IMR-90 (cell line): ENCODE measurements at places on chromosomes 7 and 10. TPM values are rescaled to one million over a fixed set of nuclear protein-coding genes. Genes with fewer than 3 reads are reported as not detected.
A peak's percentile ranks its signal among the peaks of the same experiment; 100 is the strongest.

DNA sequence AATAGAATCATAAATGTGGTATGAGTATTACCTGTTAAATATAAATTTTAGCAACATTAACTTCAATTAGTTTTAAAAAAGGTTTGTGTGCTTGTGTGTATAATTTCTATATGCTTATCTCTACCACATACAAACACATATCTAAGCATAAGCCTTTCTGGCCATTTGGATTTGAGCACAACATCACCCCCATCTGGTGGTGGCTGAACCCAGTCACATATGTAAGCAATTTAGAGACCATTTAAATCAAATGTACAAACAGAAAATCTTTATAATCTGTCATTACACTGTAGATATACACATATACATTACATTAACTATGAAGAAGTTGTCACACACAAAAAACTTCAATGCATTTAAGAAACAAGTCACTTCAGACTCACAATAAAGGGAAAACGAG is 31.7 kb downstream of the GPR22 start:
- DNase-seq: peak; percentile 41

- DNase-seq: no peak
Measured at GRCh38 chr10:95477175-95477520, 84.0 kb downstream of the SORBS1 start.

DNA sequence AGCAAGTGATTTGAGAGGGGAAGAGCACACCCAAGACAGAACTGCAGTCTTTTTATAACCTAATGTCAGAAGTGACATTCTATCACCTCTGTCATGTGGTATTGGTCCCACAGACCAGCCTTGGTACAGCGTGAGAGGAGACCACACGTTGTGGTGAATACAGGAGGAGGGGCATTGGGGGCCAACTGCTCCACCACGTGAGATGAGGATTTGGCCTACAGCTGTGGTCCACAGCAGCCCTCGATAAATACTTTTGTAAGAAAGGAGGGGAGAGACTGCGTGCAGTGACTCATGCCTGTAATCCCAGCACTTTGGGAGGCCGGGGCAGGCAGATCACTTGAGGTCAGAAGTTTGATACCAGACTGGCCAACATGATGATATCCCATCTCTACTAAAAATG is 243.1 kb downstream of the FGFR2 start:
- no peak for DNase-seq

DNA sequence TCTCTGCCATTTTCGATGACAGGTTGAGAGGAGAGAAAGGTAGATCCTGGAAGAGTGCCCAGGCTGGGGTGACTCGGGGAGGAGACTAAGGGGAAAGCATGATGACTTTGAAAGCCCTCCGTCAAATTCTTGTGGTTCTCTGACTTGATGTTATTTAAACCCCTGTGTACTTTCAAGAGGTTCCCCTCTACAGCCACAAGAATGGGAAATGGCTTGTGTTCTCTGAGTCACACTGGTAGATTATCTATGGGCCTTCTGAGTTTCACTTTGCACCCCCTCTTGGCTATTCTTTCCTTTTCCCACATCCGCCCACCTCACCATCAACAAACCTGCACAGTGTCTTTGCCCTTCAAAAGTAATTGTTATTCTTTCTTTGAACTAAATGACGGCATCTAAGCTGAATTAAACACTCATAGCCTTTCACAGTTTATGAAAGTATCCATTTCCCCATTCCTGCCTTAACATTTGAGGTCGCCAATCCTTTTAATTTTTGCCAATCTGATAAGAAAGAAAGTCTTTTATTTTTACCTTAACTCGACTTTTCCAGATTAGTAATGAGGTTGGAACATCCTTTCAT is 24.1 kb downstream of the PRF1 start:
- DNase-seq: peak; percentile 56

GRCh38 chr10:99266383-99266782 is 30.7 kb upstream of the HPSE2 start:
- DNase-seq: no peak

- DNase-seq: no peak
Measured at GRCh38 chr10:14570800-14571199, 203.9 kb downstream of the FAM107B start.

DNA sequence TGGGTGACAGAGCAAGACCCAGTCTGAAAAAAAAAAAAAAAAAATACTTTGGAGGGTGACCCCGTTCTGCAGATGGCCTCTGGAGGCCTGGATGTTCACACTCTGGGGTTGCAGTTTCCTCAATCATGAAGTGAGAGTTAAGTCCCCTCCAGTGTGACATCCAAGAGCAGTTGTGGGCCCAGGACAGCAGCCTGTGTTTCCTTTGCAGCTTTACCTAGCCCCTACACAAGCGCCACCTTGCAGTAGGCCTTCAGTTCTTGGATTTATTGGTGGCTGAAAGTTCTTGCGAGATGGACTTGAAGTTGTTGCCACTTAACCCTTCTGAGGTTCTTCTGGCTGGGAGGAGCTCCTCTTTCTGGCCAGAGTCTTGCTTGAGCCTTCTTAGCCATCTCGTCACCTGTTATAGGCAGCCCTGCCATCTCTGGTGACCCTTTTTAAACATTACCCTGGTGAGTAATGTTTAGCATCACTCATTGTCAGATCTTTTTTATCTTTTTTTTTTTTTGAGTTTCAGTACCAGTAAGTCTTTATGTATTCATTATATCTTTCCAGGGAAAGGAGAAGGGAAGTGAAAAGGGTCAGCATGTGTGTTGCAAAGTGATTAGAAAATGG is 3.4 kb upstream of the ACTR3C start:
- DNase-seq: no peak

DNA sequence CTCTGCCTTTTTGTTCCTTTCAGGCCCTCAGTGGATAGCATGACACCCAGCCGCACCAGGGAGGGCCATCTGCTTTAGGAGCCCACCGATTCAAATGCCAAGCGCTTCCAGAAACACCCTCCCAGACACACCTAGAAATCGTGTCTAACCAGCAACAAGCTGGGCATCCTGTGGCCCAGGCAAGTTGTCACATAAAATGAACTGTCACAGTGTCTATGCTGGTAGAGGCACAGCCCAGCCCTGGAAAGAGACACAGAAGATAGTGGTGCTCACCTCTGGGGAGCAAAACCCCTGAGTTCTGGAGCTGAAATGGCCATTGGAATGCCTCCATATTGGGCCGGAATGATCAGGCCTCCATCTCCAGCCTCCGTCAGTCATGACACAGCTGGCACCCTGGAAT is 38.9 kb downstream of the ECHDC3 start:
- DNase-seq: no peak

- peak; percentile 90 for DNase-seq
Measured at GRCh38 chr10:98357194-98357822, 57.7 kb downstream of the PYROXD2 start.

- peak; percentile 10 for DNase-seq
Measured at GRCh38 chr10:88660598-88660884, 3.7 kb upstream of the LIPF start.

DNA sequence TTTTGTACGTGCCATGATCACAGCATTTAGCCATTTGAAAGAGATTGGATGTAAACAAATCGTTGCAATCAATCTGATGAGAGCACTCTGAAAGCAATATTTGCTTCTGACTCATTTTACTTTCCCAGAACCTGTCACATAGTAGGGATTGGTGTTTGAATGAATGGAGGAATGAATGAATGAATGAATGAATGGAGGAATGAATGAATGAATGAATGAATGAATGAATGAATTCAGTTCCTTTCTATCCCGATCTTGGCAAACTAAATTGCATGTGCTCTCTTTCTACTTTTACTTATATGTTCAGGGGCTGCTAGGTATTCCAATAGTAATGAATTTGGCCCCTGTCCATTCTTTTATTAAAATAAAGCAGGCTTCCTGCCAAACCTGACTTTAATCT is 1091.7 kb upstream of the CELF2 start:
- DNase-seq: no peak

DNA sequence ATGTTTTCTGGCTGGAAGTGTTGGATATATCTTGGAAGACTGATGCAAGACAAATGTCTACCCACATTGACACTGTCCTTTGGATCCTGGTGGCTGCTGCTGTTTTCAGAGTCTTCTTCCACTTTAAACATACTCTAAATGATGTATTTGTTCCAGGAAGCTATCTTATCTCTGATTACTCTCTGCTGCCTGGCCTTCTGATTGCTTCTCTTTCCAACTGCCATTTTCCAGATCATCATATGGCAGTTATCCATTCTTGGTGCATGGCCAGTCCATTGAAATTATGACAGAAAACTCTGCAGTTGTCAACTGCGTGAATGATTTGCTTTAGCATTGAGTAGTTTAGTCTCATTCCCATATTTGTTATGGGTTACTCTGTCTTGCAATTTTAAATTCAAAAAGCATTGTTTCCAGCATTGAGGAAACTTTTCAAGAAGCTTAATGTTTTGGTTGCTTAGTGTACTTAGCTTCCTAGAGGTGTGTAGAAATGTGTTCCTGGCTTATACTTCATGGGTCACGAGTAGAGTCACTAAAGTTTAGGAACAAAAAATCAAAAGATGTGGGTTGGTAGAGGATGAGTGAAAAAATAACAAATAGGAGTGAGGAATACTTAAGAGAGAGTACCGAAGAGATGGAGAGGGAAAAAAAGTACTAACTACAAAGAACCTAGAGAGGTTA is 268.3 kb upstream of the MTPN start:
- DNase-seq: no peak

- DNase-seq: no peak
Measured at GRCh38 chr10:49012603-49013002, 73.0 kb upstream of the LRRC18 start.

- no peak for DNase-seq
Measured at GRCh38 chr7:7568553-7568952, 1.9 kb downstream of the MIOS start.

GRCh38 chr10:17737027-17737965 is 14.7 kb upstream of the TMEM236 start:
- DNase-seq: peak; percentile 55

DNA sequence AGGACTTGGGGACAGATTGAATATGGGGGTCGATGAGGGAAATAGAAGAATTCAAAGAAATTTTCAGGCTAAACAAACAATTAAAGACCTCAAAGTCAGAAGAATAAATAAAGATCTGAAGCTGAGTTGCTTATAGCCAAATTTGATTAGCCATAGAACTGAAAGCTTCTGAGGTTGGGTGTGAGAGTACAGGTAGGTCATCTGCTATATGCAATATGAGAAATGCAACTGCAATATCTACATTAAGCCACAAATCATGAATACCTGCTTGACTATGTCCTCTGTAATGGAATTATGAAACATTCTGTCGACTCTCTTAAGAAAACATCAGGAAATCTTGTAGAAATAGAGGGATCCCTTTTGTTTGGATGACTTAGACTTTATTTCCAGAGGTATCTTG is 192.1 kb upstream of the PCDH15 start:
- no peak for DNase-seq

GRCh38 chr7:99326408-99326782 is 697 bp downstream of the ARPC1A start:
- DNase-seq: no peak

DNA sequence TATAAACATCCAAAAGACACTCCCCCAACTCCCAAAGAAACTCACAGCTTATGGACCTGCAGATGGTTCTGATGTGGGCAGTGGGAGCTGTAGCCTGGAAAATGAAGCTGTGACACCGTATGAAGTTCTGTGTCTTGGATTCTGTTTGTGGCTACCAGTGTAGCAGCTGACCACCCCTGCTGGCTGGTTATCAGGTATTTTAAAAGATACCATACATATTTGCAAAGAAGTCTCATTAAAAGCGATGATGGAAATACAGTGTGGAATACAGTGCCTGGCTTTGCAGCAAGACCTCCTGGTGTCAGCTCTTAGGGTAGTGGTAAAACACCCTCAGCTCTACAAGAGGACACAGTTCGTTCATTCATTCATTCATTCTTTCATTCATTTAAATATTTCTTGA is 194.3 kb upstream of the PRKCQ start:
- DNase-seq: peak; percentile 18

DNA sequence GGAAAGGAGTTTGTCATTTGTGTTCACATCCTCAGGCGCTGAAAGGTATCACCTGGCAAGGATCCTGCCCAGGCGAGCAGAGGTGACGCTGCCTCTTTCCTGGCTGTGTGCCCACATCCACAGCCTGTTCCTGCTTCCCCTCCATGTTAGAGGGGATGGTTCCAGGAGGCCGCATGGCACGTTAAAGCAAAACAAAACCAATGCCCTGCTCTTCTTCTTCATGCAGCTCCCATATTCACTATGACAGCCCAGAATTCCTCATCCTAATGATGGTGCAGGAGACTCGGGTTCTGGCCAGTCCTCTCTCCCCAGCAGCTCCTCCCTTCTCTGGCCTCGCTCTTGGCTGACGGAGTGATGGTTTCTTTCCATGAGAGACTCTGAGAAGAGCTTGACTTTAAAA is 678.5 kb upstream of the ANKRD30A start:
- no peak for DNase-seq

GRCh38 chr7:22074897-22075296 is 129.2 kb upstream of the CDCA7L start:
- no peak for DNase-seq

- DNase-seq: peak; percentile 80
Measured at GRCh38 chr10:17009212-17009700, 120.4 kb downstream of the CUBN start.

GRCh38 chr10:133445751-133446708 is 7.7 kb upstream of the SCART1 start:
- DNase-seq: no peak

- no peak for DNase-seq
Measured at GRCh38 chr10:15482156-15482555, 111.1 kb upstream of the FAM171A1 start.

DNA sequence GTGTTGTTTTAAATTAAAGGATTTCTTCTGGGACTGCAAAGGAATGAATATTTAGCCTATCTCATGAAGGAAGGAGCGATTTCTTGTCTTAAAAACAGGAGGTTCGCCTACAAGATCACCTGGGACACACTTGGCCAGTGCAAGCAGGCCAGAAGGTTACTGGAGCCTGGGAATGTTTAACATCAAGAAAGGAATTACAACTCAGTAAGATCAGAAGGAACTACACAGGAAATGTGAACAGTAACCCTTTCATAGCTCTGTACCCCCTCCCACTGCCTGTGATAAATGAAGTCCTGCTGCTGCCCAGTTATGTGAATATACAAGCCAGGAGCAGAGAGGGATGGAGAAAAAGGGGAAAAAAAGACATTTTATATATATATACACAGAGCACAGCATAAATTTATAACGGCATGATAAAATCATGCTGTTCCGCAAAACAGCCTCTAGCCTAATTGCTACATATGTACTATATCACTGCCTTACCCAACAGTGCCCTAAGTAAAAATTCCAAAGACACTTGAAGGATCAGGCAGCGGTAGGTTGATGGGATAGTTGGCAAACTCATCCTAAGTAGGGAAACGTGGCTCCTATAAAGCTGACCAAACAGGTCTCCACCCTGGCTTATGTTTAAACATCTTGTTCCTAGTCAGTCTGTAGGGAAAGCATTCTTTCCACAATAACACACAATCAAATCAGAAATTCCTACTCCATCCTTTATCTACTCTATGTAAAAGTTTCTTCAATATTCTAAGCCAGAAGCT is 63.8 kb downstream of the ZNF438 start:
- DNase-seq: no peak

Gene UCMA
- not detected in 2 replicates for total RNA-seq

Gene CNPY1
- not detected in 2 replicates for total RNA-seq

Gene SOSTDC1
- under 0.01 TPM in 1 of 2 replicates, not detected in the other for total RNA-seq

Gene FBXO24
- 0.28 and 0.54 TPM in 2 replicates for total RNA-seq

Gene OR6B1
- not detected in 2 replicates for total RNA-seq
